ENCODE measurements at places on chromosomes 16 and 17. TPM values are rescaled to one million over a fixed set of nuclear protein-coding genes. Genes with fewer than 3 reads are reported as not detected.

DNA sequence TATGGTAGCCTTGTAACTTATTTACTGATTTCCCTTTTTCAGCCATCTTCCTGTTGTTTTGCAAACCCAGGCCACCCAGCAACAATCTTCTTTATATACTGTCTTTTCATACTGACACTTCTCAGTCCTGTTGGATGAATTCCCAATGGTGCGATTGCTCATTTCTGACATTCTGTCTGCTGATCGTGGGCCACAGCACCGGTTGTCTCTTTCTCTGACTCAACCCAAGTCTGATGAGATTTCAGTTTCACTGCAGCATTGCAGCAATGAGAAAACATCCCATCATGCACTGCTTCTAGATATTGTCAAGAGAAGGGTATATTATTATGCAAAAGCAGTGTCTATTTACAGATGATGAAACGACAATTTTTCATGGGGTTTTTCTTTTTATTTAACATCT, 349.2 kb upstream of the HSBP1 start:
- DNase-seq, result peak; percentile 8

DNA sequence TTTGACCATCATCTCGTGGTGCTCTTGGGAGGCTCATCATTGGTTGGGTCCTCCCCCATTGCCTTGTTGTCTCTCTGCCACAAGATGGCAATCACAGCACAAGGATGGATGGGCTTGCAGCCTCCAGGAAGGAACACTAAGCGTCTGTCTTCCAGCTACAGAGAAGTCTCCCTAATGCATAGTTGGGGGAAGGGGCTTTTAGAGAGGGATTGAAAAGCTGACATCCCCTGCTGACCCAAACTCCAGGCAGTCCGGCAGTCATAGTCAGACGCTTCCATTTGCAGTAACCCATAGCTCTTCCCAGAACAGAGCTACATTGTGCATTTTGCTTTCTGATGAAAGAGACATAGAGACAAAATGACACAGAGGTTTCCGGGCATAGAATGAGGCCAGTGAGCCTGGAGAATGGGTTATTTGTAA, 111.4 kb downstream of the UTP18 start:
- DNase-seq, result no peak

- DNase-seq, result no peak
Measured at GRCh38 chr17:58040386-58040785, 33.3 kb upstream of the SRSF1 start.

Gene FLOT2
- 44.9 TPM for total RNA-seq

Gene KRT20
- total RNA-seq, result not detected

Gene AATK
- total RNA-seq, result 0.30 TPM

- DNase-seq, result no peak
Measured at GRCh38 chr17:43826206-43826605, 6.7 kb downstream of the MPP3 start.

DNA sequence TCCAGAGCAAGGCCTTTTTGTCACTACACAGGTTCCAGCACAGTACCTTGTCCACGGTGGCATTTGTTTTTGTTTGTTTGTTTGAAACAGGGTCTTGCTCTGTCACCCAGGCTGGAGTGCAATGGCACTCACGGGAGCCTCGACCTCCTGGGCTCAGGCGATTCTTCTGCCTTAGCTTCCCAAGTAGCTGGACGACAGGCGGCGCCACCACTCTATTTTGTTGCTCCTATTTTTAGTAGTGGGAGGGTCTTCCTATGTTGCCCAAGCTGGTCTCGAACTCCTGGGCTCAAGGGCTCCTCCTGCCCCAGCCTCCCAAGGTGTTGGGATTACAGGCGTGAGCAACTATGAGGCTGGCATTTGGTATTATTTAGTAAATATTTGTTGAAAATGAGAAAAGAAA, 10.3 kb downstream of the MRC2 start:
- DNase-seq, result no peak

Gene BRICD5
- 10.3 TPM for total RNA-seq

DNA sequence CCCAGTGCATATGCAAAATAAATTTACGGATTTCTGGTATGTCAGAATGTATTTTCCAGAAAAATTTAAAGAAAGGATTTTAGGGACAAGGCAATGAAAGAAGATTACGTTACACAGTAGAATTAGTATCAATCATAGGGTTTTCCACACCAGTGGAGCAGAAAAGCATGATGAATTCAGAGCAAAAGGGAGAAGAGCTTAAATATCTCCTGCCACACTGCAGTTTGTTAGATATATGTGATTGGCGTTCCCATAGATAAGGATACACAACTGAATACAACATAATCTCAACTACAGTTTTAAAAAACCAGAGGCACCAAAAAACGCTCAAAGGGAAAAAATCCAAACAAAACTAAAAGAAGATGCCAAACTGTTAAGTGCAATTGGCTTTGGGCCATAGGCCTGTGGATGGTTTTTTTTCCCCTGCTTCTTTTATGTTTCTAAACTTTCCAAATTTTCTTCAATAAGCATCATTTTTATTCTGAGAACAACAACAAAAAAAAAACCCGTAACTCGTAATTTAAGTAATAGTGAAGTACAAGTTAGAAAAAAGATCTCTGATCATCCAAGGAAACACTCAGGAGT, 22.3 kb downstream of the MARF1 start:
- DNase-seq, result no peak

- no peak for DNase-seq
Measured at GRCh38 chr17:957856-958421, 21.6 kb downstream of the NXN start.

Gene OTOA
- total RNA-seq, result 0.18 TPM

DNA sequence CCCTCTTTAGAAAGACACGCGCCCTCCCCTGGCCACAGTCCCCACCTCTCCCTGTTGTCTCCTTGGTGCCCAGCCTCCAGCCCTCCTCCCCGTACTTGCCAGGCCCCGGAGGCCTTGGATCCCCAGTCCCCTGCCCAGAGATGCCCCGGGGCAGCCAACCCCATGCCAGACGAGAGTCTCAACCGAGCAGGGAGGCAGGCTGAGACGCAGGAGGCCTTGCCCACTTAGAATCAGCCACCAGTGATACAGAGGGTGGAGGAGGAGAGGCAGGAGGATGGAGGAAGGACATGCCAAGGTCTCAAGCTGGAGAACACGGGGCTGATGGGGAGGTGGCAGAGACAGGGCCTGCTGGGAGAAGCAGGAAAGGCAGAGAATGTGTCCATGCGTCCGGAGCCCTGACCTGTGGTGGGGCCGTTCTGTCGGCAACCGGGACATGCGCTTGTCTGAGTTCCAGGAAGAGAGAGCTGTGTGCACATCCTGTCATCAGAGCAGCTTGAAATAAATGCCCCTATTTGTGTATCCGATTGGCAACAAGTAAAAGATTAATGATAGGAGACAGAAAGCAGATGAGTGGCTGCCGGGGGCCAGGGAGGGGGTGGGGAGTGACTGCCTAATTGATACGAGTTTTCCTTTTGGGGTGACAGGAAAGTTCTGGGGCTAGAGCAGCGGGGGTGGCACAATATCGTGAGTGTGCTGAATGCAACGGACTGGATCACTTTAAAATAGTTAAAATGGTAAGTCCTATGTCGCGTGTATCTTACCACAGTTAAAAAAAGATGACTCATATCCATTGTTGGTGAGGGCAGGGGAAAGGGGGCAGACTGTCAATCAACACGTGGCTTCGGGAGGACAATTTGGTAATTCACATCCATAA, 44.7 kb upstream of the MEAK7 start:
- DNase-seq, result peak; percentile 35

Gene EXOC3L1
- not detected for total RNA-seq

- no peak for DNase-seq
Measured at GRCh38 chr17:68182011-68182306, 65.9 kb upstream of the AMZ2 start.

Gene CD68
- total RNA-seq, result 12.7 TPM

GRCh38 chr16:74998481-74999218, at the start of gene ZNRF1:
Gene ZNRF1 (plus strand): TSS chr16:74999024. CDS start chr16:74999672, 648 bp downstream.
- peak; percentile 89 for DNase-seq

DNA sequence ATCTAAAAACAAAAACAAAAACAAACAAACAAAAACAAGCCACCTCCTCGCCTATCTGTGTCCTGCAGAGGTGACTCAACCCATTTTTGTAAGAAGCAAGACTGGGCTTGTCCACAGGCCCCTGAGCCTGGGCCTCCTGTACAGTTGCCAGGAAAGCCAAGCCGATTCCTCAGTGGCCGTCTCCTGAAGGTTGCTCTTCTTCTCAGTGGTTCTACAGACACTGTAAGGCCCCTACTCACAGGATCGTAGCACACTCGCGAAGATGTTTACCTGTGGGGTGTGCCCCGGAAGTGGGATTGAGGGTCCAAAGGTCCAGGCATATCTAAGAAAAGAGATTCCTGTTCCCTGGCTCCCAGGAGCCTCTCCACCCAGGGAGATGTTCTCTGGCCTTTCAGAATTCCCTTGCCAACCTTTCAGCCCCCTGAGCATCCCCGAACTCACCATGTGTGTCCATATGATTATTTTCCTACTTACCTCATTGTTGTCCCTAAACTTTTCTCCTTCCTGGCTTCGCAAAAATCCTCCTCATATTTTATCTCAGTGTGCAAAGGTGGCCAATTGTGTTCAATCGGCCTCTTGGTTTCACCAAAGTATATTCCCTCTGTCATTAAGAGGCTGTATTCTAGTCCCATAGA, 7.5 kb upstream of the CES3 start:
- no peak for DNase-seq

DNA sequence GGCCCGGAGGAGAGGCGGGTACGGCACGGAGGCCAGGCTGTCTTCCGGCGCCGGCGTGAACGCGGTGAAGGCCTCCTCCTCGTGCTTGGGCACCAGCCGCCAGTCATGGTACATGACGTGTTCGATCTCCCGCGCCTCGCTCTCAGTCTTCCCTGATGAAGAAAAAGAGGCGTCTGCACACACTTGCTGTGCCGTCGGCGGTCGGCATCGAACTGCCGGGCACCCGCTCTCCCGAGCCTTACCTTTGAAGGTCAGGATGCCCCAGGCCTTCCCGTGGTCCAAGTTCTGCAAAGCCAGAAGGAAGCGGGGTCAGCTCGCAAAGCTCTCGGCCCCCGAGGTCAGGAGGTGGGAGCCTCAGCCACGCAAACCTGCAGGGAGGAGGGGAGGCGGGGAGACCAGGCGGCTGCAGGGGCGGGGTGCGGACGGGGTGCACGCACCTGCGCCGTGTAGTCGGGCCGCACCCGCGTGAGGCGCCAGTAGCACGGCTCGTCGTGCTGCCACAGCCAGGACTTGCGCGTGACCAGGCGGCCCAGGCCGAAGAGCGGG, at the start of gene EME2:
EME2 (plus strand) TSS at position 449 of the 546 bp plus-strand sequence. CDS start 418 bp downstream, outside the sequence.
- DNase-seq, result peak; percentile 64

DNA sequence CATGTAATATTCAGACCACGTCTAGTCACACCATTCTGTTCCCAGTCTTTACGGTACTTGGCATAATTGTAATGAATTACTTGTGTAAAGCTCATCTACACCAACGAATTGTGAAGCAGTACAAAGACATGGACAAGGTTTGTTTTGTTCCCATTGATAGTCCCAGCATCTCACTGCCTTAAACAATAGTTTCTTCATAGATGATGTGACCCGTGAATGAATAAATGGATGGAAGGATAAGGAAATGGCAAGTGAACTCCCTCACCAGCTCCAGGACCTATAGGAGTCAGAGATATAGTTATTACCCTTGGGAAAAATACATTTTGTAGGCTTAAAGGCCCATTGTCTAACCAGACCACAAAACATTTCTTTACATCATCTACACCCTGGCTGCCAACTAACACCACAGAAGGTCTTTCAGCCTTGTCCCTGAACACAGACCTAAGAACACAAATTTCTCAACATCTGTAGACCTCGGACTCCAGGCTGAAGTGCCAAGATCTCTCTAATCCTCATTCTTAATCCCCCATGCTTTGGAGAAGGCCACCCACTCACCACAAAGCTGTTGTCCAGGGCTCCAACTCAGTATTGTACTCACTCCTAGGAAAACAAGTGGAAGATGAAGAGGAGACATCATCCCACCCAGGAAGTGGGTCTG, 38.2 kb downstream of the MAF start:
- no peak for DNase-seq

DNA sequence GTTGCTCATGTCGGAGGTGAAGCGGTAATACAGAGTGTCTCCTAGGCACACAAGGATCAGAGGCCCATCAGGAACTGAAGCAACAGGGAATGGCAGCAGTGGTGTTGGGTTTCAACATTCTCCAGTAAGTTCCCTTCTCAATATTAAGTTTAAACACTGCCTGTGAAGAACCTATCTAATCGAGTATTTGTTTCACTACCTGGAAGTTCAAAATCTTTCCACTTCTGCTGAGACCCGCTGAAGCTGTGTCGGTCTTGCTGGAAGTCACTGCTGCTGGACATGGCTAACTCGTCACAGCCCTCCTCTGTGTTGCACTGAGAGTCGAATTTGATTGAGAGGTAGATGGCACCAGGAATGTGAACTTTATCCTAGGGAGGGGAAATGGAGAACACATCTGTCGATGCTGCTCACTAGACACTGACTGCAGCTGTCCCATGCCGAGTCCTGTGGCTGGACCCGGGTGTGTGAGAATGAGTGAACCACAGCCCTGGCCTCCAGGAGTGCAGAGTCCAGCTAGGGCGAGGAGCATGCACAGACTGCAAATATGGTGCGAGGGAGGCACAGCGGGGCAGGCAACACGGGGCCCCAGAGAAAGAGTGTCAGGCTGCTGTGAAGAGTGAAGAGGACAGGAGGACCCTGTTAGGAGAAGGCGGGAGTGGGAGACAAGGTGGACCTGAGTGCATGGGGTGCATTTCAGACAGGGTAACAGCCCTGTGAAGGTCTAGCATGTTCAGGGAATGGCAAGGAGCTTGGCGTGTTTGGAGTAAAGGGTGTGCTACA, 50.1 kb upstream of the ATP2A3 start:
- no peak for DNase-seq

DNA sequence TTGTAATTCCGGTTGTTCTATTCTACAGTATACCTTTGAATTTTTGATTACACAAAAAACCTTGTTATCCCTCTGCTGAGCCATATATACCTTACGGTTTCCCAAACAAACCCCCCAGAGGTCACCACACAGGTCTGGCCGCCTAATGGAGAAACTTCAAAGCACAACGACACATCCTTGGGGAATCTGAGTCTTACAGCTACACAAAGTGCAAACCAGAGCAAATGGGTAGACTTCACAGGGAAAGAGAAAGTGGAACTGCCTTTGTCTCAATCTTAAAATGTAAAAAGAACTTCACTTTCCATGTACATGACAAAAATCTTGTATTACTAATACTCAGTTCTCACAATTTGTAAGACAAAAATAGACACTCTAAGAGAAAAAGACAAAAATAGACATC, 2.7 kb downstream of the FBXO31 start:
- DNase-seq, result no peak

DNA sequence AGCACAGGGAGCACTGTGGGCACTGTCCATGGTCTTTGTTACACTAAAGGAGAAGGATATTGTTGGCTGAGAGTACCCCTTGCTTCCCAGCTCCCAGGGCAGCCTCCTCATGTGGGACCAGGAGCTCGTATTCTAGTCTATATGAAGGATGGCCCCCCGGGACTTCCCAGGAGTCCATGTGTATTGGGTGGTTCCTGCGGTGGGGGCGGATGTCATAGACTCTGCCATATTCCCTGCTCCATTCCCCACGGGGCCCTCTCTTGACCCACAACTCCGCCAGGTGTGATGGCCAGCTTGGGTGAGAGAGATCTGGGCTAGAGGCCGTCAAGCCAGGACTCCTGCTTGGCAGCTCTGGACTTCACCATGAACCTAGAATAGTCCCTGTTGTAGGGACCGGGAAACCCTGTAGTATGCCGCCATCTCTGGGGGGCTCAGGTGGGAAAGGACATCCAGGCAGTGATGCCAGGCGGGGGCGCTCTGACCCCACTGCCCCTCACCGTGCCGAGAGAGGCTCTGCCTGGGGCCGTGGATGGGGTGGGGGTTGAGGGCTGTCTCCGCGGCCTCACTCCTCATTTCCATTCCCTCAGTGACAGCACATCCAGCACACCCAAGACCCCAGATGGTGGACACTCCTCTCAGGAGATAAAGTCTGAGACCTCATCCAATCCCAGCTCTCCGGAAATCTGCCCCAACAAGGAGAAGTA, 37.8 kb downstream of the OR1D5 start:
- DNase-seq, result no peak

GRCh38 chr17:63985387-63986140, 12.6 kb upstream of the PRR29 start:
- DNase-seq, result no peak

All from activated naive CD4-positive, alpha-beta T cell treated with anti-CD3 and anti-CD28 coated beads, Interleukin-2, amount 50 U/mL, for 72 hours (primary cell).